CD4-positive, alpha-beta T cell treated with Interleukin-2 at 100 ng/mL for 4 hours (primary cell): ENCODE measurements at places on chromosomes 7 and 10.

- DNase-seq: no peak
Observed at GRCh38 chr7:23654508-23654907, 25.5 kb upstream of the FAM221A start.

- no peak for DNase-seq
Observed at GRCh38 chr10:90644165-90644564, 213.7 kb downstream of the HTR7 start.

- no peak for DNase-seq
Observed at GRCh38 chr7:104530251-104530650, 201.8 kb downstream of the LHFPL3 start.

- no peak for DNase-seq
Observed at GRCh38 chr10:33187427-33187999, 147.0 kb downstream of the NRP1 start.

DNA sequence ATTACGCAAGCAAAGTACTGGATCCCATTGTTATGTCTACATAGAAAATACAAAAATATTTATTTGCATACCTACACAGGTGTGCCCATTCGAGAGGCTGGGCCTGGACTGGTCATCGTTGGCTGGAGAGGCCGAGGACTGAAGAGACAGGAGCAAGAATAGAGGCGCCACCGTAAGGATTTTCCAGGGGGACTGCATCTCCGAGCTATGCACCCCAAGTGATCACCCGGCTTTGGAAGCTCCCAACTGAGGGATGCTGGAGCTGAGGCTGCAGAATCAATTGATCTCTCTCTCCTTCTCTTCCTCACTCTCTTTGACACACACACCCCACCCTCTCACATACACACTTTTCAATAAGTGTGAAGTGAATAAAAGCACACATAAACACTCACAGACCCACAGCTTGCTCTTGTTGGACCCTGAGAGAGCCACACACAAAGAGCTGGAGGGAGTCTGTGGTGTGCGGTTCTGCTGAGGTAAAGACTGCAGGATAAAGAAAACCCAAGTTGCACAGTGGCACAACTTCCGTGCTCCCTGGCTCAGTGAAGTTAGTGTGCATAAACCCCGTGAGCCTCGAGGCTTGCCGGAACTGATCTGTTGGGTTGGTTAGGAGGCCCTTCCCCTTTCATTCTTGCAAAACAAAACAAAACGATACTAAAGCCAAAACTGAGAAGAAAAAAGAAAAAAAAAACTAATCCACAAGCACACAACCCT, at the start of gene AOAH:
AOAH (minus strand) TSS at position 544 of the 714 bp plus-strand sequence; CDS start at position 198, 346 bp downstream.
- peak; percentile 80 for DNase-seq

- no peak for DNase-seq
Observed at GRCh38 chr7:42662862-42663261, 249.0 kb downstream of the C7orf25 start.

GRCh38 chr10:35103882-35104281, 13.7 kb upstream of the CUL2 start:
- no peak for DNase-seq

GRCh38 chr7:25361863-25362262, 133.6 kb upstream of the NPVF start:
- no peak for DNase-seq

- no peak for DNase-seq
Observed at GRCh38 chr10:126243306-126243705, 145.0 kb downstream of the ADAM12 start.

- no peak for DNase-seq
Observed at GRCh38 chr10:4545062-4545461, 280.9 kb upstream of the AKR1E2 start.

GRCh38 chr7:14478834-14479510, 423.6 kb downstream of the DGKB start:
- no peak for DNase-seq
